EH (cell line): ENCODE measurements at places on chromosomes 1 and 21.

GRCh38 chr1:170661646-170662411 lies 2.1 kb upstream of the PRRX1 start:
- peak; percentile 76 for DNase-seq

- peak; percentile 14 for DNase-seq
Measured at GRCh38 chr1:54610048-54610447, 13.3 kb downstream of the FAM151A start.

GRCh38 chr1:25031601-25031965 lies 101.5 kb upstream of the RUNX3 start:
- DNase-seq: no peak

DNA sequence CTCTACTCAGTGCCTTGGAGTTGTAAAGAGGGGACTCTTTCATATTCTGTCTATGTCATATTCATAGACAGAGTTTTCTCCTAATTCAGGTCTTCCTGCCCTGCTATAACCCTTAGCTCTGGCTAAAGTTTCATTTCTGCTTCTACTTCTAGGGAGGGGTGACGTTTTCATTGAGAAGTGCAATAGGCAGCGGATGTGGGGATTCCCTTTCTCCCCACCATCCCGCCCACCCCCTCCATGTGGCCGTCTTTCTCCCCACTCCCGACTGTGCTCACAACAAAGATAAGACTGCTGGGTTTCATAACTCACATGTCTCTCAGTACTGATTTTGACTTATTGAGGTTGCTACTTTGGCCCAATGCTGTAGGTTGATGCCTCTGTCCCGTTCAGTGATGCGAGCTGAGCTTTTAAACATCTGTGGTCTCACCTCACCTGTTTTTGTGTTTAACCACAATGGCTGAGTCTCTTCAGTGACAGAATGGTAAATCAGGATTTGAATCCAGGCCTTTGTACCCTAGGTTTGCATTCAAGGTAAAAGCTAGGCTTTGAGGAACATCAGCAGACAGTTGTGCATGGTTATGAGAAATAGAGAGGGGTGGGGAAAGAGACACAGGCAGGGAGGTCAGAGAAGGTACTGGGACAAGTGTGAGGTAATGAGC lies 7.8 kb upstream of the KIF14 start:
- no peak for DNase-seq

- no peak for DNase-seq
Measured at GRCh38 chr1:201941420-201942128, 4.8 kb downstream of the LMOD1 start.

GRCh38 chr1:92483610-92484471 lies 2.9 kb downstream of the GFI1 start:
- DNase-seq: no peak

DNA sequence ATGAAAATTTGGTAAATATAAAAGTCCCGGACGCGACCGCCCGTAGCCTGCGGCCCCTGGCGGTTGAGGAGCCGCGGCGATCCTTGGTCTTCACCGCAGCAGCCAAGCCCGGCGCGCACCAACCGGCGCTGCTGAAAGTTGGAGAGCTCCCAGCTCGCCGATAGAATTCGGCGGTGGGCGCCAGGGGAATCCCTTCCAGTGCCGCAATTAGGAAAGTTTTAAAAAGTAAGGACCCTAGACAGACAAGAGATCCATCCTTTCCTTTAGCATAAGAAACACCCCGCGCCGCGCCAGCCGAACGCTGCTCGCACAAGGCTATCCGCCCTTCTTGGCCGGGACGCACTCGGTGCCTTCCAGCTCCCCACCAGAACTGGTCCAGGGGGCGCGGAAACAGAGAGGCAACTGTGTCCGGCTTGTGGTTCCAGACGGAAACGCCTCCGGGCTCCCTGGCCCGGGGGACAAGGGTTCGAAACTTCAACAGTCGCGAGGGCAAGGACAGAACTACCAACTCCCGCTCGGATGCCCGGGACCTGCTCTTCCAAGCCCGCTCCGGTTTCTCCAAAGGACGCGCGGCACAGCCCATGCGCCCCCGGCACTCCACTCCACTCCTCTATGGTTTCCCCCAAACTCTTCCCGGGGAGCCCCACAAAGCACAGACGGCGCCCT lies 1.7 kb downstream of the FAM78B start:
- DNase-seq: peak; percentile 27

- no peak for DNase-seq
Measured at GRCh38 chr1:228307218-228308023, 99.2 kb downstream of the TRIM11 start.

DNA sequence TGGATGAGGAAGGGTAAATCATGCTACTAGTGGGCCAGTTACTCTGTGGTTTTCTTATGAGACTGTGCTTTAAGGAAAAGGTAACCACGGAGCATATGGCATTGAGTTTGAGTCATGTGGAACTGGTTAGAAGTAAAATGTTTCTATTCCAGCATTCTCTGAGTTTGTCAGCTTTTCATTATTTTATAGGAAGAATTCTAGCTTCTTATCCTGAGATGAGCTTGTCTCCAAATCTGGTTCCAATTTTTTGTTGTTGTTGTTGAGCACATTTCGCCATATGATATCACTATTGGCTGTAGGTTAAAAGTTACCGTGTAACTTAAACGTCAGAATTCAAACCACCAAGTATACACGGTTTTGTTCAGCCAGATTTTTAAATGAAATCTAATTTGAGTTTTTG lies 69.9 kb downstream of the ATF6 start:
- peak; percentile 59 for DNase-seq

DNA sequence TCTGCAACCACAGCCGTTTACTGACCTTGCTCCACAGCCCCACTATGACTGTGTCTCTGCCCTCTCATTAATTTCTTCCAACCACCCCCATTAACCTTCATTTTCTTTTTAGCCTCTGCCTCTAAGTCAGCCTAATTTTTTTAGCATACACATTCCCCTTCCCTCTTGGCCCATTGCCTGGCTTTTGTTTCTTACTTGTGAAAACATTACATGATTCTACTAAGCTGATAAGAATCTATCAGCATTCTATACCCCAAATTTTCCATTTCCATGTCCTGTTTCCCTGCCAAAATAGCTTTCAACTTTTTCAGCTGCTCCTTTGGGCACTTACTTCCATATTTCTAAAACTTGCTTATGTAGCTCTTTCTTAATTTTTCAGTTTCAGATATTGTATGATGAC lies 79.8 kb downstream of the PCP4 start:
- no peak for DNase-seq

DNA sequence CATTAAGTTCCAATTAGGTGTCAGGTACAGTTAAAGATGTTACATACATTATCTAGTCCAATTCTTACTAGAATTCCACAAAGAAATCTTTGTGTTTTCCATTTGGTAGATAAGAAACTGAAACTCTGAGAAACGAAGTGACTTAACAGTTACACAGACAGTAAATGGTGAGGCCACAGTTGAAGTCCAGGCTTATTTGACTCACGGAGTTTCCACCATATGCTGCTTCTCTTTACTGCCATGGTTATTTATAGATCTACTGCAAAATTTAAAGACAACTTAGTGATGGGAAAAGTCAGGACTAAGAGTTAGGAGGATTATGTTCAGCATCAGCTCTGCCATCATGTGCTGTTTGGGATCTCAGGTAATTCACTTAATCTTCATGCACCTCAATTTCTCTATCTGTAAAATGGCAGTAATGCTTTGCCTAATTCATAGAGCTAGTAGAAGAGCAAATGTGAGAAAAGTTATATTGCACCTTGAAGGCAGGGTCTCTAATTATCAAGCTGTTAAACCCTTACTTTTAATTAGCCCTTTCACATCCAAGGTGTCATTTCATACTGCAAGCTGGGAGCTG lies 26.2 kb upstream of the SAMSN1 start:
- no peak for DNase-seq

GRCh38 chr1:230249695-230250480 lies 176.2 kb downstream of the PGBD5 start:
- no peak for DNase-seq

- DNase-seq: peak; percentile 48
Measured at GRCh38 chr1:46244656-46245371, 2.7 kb upstream of the RAD54L start.

- DNase-seq: peak; percentile 47
Measured at GRCh38 chr1:30645807-30646206, 77.6 kb downstream of the MATN1 start.

- DNase-seq: peak; percentile 73
Measured at GRCh38 chr1:159177272-159177907, 6.0 kb downstream of the CADM3 start.

DNA sequence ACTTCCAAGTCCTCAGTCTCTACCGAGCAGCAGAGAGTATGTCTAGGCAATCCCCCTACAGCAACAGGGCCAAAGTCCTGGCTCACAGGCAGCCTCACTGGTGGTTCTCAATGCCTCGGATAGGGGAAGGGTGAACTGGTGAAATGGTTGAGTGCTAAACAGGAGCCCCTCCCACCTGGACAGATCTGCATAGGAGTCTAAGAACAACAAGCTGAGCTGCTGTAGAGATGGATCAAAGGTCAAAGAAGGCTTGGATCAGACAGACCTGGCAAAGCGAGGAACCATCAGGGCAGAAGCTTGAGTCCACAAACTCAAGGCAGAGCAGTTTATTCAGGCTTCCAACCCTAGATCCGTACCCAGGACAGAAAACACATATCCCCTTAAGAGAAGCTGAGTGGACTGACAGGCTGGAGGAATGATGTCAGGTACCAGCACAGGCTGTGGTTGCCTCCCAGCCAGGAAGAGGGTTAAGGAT lies 31.8 kb downstream of the RABIF start:
- DNase-seq: no peak

GRCh38 chr21:45478115-45478801 lies 64.0 kb downstream of the SLC19A1 start:
- peak; percentile 58 for DNase-seq

GRCh38 chr1:24293392-24294227 lies 25.5 kb upstream of the GRHL3 start:
- DNase-seq: no peak

- DNase-seq: no peak
Measured at GRCh38 chr1:2785631-2786328, 15.7 kb downstream of the TTC34 start.

GRCh38 chr1:178055779-178056471 lies 38.0 kb upstream of the RASAL2 start:
- DNase-seq: peak; percentile 37
